ENCODE measurements at places on chromosomes 13 and 19.

GRCh38 chr13:44422755-44423643, 49.4 kb downstream of the SERP2 start:
- DNase-seq = no peak

DNA sequence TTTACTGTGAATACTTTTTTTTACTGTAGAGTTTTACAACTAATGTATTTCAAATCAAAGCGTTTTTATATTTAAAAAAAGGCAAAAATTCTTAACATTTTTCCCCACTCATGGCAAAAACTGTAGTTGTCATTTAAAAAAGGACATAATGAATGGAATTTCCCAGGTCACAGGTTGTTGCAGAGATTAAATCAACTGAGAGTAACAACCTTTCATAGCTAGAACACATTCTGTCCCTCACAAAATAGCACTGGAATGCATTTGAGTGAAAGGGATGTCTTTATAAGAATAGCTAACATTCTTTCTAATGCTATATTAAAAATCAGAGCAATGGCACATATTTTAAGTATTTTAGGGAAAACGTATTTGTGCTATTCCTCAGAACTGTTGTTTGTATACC, 1393.3 kb upstream of the ATXN8OS start:
- DNase-seq = no peak

DNA sequence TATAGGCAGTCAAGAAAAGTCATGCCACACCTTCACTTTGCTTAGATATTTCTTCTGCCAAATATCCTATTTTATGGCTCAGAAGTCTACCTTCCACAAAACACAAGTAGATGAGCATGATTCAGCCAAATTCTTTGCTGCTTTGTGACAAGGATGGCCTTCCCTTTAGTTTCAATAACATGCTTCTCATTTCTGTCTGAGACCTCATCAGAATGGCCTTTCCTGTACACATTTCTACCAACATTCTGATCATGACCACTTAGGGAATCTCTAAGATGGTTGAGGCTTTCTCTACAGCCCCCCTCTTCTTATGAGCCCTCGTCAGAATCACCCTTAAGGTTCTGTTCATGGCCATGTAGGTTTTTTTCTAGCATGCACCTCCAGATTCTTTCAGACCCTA, 96.2 kb downstream of the COL4A2 start:
- DNase-seq = no peak

GRCh38 chr13:50322006-50322405, 306.8 kb downstream of the KCNRG start:
- DNase-seq = no peak

DNA sequence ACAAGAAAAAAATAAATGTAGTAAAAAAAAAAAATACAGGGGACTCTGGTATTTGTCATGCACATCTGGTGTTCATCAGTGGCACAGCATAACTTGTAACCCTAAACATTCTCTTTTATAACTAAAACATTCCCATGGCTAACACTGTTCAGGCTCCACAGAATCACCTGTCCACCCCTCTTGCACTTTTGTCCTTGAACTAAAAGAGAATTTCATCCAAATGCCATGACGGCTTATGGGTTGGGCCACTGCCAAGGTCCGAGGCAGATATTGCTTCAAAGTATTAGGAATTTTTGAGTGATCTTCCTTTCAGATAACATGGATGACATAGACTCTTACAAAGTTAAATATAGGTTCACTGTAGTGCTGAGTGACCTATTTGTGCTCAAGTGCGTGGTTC, 25.7 kb upstream of the SERP2 start:
- DNase-seq = no peak

DNA sequence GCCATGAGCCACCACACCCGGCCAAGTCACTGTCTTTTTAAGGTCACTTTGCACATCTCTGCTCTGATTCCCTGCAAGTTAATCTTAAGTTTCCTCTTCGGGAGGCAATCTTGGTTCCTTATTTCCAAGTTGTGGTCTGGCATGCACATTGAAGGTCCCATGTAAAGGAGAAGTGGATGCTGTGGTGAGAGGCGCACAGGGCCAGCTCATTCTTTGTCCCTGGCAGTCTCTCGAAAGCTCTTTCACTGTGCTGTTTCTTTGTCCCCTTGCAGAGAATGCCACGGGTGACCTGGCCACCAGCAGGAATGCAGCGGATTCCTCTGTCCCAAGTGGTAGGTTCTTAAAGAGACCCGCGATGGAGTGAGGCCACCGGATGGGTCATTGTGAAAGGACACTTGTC, 16.4 kb upstream of the C19orf33 start:
- DNase-seq = no peak

- no peak for DNase-seq
Measured at GRCh38 chr13:97202761-97203160, 19.4 kb upstream of the MBNL2 start.

DNA sequence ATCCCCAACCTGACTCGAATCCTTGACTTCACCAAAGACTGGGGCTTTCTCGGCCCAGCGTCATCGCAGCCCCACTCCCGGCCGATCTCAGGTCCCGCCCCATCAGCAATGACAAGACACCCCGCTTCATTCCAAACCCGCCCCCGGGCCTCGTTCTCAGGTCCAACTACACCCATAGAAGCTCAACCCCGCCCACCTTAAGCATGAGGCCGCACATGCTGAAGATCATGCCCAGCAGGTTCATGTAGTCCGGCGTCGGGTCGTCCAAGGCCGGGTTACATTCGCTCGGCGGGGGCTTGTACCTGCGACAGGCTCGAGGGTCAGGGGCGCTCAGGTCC, 2.3 kb downstream of the WDR83 start:
- no peak for DNase-seq

DNA sequence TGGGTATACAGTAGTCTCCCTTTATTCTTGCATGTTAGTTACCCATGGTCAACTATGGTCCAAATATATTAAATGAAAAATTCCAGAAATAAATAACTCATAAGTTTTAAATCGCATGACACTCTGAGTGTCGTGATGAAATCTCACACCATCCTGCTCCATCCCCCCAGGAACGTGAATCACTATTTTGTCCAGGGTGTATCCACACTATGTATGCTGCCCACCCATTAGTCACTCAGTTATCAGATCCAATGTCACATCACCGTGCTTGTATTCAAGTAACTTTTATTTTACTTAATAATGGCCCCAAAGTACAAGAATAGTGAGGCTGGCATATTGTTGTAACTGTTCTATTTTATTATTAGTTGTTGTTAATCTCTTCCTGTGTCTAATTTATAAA, 115.8 kb upstream of the SERP2 start:
- no peak for DNase-seq

DNA sequence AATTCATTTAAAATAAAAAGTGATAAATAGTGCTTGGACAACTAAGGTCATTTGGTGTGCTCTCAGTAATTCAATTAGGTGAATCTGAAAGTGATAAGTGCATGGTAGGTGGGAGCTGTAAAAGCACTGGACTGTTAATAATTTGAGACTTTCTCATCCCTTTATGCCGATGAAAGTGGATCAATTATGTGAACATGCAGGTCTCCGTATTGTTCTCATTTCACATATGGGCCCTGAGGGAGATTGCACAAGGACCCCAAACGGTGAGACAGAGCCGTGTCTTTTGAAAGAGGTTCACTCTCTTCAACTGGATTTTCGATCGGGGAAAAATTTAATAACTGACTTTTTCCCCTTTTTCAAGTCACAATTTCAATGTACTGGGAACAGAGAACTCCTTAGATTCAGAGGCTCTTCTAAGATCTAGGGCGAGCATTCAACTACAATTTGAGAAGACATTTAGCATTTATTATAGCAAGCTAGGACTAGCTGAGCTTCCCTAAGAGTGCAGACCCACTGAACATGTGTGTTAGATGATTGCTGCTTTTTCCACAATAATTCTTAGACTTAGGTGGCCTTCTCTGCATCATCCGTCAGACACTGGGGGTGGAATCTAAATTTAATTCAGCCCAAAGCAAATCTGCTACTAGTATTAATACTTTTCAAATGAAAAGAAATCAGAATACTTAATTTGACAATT, 347.6 kb downstream of the OXGR1 start:
- no peak for DNase-seq

DNA sequence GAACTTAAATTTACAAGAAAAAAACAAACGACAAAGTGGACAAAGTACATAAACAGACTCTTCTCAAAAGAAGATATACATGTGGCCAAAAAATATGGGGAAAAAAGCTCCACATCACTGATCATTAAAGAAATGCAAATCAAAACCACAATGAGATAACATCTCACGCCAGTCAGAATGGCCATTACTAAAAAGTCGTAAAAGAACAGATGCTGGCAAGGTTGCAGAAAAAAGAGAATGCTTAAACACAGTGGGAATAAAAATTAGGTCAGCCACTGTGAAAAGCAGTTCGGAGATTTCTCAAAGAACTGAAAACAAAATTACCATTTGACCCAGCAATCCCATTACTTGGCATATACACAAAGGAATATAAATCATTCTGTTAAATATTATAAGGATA, 132.7 kb downstream of the UGGT2 start:
- no peak for DNase-seq

GRCh38 chr13:106331116-106331515, 204.3 kb downstream of the EFNB2 start:
- DNase-seq = no peak

GRCh38 chr13:30418075-30418716, 4.1 kb upstream of the UBE2L5 start:
- no peak for DNase-seq

DNA sequence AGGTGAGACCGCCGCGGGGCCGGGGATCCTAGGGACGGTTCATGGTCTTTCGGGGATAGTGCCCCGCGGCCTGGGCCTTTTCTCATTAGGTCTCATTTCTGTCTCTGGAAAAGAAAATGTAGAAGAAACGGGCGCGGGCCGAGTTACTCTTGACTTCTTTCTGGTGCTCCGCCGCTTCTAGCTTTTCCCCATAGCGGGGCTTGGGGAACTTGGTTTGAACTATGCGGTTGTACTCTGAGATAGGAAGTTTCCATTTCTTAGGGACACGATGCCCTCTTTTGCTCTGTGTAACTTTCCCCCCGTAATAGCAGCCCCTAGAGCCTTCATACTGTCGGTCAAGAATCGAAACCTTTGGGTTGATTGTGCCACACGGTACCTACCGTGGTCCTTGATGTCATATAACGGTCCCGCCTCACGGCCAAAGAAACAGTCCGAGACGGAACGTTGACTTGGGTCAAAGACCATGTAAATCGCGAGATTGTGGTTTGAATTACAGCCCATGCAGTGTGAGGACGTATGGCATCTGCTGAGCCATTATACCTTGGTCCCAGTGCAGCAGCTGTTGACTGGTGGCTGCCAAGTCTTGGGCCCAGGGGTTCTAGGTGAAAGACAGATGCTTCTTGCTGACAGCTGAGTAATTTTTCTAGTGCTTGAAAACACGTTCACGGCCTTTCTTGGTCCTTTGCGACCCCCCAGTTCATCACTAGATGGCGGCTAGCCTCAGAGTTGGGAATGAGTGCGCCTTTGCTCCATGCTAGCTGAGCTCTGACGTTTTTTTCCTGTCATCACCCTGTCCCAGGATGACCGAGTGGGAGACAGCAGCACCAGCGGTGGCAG, 487 bp downstream of the RPS5 start:
- DNase-seq = no peak

GRCh38 chr13:74883834-74884233, 598.1 kb downstream of the TBC1D4 start:
- DNase-seq = no peak

DNA sequence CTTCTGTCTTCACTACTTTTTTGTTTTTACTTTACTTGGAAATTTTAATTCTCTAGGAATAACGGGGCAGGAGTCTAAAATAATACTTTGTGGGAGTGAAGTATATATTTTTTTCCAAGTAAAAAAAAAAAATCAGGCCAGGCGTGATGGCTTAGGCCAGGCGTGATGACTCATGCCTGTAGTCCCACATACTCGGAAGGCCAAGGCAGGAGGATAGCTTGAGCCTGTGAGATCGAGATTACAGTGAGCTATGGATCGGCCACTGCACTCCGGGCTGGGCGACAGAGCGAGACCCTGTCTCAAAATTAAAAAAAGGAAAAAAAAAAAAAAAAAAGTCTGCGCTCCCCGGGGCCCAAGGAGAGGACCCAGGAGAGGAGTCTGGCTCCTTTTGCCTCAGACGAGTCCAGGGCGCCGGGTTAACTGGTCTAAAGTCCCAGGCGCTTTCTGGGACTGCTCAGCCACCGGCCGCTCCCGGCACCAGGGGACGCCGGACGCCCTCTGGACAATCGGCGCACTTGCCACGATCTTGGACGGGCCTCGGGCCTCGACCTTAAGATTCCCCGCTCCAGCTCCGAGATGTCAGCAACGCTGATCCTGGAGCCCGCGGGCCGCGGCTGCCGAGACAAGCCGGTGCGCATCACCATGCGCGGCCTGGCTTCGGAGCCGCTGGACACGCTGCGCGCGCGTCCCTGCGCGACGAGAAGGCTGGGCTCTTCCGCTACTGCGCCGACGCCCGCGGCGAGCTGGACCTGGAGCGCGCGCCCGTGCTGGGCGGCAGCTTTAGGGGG, 2.7 kb upstream of the ZFP82 start:
- DNase-seq = no peak

DNA sequence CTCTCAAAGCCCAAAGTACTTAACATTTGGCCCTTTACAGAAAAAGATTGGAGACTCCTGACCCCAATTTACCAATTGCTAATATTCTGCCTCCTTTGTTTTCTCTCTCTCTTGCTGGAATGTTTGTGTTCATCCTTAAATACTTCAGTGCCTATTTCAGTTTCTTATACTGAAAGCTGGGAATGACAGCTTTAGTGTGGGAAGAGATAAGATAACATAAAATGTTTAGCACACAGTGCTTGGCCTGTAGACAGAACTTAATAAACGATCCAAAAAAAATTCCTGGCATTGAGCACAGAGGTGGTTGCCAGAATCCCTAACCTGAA, 3.0 kb upstream of the PLEKHF1 start:
- no peak for DNase-seq

DNA sequence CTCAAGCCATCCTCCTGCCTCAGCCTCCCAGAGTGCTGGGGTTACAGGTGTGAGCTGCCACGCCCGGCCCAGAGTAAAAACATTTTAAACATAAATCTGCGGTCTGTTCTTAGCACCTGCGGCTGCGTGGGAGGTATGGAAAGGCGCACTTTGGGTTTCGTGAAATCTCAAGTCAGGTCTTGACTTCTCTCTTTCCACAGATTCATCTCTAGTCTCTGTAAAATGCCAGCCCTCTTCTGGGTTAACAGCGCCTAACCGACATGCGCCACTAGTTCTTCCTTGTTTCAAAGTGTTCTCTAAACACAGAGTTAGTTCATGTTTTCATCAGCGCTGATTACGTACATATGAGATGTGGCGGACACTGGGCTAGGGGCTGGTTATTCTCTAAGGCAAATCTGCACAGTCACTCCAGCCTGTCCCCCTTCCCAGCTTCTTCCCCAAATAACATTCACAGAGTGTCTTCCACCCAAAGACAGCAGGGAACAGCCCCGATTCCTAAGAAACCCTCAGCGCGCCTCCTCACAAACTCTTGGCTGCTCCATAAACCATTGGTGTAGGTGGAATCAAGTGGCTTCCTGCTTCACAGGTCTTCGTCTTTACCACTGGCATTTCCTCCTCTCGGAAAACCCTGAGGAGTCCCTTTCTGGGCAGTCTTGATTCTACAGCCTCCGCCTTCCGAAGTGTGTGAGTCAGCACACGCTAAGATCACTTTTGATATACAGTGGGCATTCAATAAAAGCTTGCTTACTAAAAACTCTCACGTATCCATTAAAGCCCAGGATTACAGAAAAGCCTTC, 1.4 kb downstream of the PARP4 start:
- DNase-seq = peak; percentile 64

GRCh38 chr19:718251-718951, 9.7 kb downstream of the PALM start:
- DNase-seq = no peak

Data from skeletal muscle cell (primary cell).